Fibroblast of the aortic adventitia (primary cell): ENCODE measurements at places on chromosomes 7 and 10.

- no peak for DNase-seq
These were observed 168.9 kb upstream of the TMEM72 start for GRCh38 chr10:44742248-44742647.

DNA sequence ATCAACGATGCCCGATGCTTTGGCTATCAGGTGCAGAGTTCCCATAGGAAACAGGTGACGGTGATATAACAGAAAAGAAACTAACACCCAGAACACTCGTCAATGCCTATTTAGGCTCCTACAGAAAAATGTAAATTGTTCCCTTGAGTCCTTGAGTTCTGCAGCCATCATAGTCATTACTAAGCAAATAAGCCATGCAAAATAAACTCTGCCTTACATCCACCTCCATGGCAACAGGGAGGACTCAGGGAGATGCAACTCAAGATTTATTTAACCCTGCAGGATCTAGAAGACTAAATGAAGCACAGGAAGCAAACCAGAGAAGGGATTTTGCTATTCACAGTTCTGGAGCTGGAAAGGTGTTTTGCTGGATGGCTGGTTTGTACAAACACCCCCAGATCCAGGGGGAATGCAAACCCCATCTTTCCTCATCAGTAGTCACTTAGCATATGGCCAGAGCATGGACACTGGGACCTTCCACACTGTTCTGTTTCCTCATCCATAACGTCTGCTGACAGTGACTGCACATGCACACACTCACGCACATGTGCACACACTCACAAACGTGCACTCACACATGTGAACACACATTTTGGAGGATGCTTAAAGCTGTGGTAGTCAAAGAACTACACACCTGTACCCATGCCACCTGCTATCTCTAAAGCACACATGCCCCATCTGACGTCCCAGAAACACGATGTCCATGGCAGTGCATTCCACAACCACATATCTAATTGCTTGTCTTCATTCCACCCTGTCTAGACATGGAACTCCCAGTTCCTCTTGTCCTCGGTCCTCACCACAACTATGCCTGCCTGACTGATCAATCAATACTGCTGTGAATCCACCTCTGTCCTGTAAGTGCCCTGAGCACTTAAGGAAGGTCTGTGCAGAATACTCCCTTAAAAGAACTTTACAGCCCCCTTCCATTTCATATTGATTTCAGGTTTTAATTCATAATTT is 178.2 kb downstream of the COBL start:
- DNase-seq = no peak

DNA sequence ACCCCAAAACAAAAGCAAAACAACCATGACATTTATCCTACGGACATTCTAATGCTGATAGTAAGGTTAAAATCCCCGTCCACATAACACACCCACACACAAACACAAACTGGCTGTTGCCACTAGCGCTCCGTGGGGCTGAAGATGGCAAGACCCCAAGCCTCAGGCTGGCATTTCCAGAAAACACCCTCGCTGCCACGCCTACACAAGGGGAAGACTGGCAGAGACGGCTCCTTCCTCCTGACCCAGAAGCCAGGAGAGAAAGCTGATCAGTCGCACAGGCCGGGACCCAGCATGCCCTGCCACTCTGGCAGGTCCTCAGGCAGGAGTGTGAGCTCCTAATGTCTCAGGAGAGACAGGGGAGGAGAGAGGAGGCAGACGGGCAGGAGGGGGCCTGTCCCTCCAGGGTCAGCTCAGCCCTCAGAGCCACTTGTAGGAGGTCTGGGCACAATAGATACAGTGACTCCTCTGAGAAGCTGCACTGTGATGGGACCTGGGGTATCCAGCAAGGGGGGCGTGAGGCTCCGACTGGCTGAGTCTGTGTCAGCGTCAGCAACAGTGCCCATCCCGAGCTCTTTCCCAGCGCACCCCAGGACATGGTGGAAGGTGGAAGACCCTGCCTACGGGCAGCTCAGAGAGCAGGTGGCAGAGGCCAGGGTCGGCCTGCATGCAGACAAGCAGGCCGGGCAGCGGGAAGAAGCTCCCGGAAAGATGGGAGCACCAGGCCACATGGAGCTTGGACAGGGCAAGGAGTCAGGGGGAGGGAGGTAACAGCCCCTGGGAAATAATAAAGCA is 326.9 kb downstream of the PTPRN2 start:
- DNase-seq = no peak

- no peak for DNase-seq
These were observed 163.3 kb downstream of the USP6NL start for GRCh38 chr10:11448190-11448544.

DNA sequence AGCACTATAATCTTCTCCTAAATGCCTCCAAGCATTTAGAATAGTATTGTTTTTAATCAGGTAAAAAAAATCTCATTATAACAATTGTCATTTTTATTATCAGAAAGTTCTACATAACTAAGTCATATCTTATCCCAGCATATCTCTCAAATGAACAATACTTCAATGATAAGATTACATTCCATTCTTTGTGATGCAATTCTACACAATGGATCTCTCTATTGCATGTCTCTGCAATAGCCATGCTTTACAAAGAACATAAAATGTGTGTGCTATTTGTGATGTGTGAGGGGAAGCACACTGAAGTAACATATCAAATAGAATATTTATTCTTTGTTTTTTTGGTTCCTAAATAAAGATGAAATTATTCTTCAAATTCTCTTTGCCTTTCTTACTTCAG is 195.7 kb downstream of the TSPAN12 start:
- peak; percentile 74 for DNase-seq

- peak; percentile 67 for DNase-seq
These were observed 6.8 kb upstream of the LAT2 start for GRCh38 chr7:74202841-74203556.

DNA sequence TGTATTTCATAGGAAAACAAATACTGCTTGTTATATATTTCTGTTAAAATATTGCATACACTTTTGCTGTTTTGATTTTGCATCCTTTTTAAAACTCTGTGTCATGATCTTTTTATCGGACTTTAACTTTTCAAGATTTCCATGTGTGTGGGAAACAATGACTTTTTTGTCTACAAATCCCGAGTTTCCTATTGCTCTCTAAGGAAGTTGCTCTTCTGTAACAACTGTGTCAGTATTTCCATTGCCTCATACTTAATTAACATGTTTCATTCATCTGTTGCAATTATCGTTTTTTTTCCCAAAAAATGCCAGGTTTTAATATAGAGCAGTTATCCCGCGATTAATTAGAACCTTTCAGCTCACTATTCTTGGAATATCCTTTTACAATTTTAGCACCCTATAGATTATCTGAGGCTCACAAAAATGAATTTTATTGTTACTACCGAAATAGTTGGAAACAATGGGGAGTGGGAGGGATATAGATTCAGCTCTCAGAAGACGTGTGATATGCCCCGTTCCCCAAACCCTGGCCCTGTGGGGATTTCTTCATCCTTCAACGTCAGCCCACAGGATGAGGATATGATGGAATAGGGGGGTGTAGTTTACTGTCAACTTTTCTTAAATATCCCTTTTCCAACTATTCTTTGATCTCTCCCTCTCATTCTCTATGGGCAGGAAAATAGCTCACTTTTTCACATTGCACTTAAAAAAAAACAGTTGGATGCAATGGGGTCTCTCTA is 297.6 kb upstream of the IGFBP3 start:
- DNase-seq = no peak

- DNase-seq = no peak
These were observed 87.9 kb downstream of the HIF1AN start for GRCh38 chr10:100623521-100624230.

DNA sequence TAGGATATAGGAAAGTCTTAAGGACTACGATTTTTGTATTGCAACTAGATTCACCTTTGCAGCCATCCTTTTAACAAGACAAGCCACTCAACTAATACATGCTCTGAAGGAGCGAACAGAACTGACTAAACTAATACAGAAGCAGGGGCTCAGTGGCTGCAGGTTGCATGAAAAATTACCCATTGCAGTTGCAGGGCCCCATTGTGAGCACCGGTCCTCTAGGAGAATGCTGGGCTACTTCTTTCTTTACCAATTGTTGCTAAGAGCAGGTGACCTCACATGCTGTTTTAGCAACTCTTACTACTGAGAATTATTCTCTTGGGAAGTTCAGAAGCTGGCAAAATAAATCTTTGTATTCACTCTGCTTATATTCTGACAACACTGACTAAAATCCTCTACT is 64.0 kb upstream of the ANKRD1 start:
- no peak for DNase-seq

DNA sequence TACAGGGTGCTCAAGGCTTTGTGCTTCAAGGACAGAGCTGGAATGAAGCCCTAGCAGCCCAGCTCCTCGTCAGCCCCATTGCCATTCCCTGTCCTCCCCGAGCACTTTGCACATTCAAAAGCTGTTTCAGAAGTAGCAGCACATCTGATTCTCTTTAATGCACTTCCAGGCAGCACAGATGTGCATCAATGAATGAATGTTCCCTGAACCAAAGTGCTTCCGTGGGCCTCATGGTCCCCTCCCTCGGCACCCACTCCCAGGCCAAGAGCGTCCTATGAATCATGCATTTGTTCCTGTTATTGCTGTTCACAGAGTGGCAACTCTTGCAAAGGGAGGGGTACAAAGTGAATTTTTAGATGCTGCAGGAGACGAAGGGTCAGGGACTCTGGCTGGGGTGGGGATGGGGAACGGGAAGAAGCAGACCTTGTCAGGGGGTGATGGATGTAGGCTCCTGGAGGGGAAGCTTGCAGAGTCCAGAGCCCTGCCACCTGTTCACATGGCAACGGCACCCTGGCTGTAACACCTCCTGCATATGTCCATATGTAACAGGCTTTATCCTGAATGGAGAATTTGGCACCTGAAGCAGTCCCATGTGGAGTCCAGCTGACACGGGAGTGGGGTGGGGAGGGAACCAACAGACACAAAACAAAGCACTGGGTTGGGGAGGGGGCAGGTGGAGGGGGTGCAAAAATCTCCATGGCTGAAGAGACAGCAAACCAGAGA is 62.2 kb upstream of the BAIAP2L1 start:
- DNase-seq = no peak

GRCh38 chr10:3887404-3887803 is 102.4 kb upstream of the KLF6 start:
- DNase-seq = peak; percentile 25

DNA sequence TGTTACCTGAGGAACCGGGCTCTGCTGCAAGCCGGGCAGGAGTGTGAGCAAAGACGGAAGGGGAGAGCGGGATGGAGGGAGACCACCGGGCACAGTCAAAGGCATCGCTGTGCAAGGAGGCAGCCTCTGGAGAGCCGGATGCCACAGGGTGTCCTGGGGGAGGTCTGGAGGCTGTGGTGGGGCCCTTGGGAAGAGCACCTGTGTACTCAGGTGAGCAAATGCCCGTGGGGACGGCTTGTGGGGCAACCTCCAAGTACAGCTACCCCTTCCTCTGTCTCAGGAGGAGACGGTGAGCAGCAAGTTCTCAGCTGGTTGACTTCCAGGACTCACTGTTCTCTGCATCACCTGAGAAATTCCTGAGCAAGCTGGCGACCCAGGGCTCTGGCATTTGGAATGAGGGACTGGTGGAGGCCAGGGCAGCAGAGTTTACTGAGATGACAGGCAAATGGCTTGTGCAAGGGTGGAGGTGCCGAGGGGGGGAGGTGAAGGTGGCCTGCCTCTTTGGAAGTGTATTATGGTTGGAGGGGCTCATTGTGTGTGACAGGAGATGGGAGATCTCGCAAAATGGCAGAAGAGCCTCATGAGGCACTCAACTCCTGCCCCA is 345.2 kb upstream of the SHH start:
- no peak for DNase-seq

GRCh38 chr10:24340883-24341282 is 131.9 kb downstream of the KIAA1217 start:
- peak; percentile 30 for DNase-seq

DNA sequence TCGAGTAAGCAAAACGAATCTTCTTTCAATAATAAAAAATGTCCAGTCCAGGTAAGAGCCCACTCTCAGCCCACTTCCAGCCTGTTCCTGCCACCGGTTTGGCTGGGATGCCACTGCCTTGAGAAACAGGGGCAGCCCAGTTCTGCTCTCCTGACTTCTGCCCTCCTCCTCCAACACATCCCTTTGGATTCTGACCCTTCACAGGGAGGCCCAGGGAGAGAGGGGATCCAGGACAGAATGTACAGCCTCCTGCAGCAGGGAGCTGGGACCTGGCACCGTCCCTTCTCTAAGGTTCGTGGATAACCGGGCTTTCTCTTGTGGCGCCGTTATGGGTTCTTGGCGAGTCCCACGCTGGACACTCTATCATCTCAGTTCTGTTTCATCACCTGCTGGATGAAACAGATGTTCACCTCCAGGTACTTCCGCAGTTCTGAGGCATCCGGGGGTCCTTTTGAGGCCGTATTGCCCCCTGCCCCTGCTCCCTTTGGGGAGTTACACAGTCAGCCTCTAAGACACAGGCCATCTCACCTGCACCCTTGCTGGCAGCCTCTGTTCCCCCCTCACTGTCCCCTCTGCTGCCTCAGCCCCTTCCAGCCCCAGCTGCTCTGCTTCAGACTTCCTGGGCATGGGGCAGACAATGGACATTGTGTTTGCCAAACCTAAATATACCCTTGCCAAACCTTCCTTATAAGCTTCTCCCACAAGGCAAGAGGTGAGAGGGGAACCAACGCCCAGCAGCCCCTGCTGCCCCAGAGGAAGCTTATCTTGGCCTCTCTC is 203.8 kb upstream of the ZMIZ1 start:
- no peak for DNase-seq

DNA sequence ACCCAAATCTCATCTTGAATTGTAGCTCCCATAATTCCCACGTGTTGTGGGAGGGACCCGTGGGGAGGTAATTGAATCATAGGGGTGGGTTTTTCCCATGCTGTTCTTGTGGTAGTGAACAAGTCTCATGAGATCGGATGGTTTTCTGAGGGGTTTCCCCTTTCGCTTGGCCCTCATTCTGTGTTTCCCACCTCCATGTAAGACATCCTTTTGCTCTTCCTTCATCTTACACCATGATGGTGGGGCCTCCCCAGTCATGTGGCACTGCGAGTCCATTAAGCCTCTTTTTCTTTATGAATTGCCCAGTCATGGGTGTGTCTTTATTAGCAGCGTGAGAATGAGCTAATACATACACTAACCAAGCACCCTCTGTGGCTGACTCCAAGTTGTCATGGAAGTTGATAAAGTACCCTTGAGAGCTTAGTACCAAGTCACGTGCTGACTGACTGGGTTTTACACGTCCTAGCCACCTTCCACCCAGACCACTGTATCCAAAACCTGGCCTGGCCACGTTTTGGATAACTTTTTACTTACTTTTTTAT is 614.4 kb downstream of the SDK1 start:
- DNase-seq = no peak

DNA sequence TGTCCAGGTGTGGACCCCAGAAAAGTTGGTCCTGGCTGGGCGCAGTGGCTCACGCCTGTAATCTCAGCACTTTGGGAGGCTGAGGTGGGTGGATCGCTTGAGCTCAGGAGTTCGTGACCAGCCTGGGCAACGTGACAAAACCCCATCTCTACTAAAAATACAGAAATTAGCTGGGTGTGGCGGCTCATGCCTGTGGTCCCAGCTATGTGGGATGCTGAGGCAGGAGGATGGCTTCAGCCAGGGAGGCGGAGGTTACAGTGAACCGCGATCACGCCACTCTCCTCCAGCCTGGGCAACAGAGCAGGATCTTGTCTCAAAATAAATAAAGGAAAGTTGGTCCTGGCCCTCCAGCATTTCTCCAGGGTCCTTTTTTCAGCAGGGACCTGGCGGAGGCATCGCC is 1.4 kb downstream of the NUDT1 start:
- DNase-seq = no peak
